ENCODE measurements at places on chromosomes 5 and 9.
A peak's percentile ranks its signal among the peaks of the same experiment; 100 is the strongest.

DNA sequence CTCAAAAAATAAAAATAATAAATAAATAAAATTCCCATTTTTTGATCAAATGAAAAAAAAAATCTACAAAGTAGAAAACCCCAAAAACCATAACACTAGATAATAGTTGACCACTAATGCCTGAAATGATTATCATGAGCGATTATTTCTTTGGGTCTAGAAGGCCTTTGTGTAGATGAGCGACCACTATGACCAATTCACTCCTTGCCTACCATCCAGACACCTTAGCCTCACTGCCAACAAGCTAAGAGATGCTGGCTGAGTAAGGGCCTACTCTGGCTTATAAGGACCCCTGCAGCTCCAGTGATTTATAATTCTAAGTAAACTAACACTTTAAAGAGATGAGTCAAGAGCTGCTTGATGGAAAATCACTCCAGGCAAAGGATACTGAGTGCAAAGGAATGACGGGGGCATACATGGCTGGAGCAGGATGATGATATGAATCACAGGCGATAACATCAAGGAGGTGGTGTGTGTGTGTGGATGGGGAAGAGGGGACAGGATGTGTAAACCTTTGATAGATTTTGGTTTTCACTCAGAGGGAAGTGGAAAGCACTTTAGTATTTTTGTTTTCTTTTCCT is 4.8 kb upstream of the F2RL1 start:
- DNase-seq: no peak

DNA sequence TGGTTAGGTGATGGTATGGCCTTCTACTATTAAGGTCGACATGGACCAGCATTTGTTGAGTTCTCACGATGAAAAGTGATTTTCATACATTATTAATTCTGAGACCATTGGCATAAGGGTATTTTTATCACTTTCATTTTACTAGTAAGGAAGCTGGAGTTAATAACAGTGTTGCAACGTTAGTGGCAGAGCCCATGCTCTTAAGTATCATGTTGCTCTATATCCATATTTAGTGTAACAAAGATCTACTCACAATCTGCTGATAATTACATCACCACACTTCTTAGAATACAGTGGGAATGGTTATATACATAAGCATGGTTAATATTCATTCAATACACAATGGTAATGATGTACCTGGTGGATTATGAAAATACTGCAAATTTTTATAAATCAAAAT is 81.9 kb downstream of the PRR16 start:
- DNase-seq: no peak

GRCh38 chr9:123157221-123157620 is 111.2 kb downstream of the STRBP start:
- DNase-seq: no peak

DNA sequence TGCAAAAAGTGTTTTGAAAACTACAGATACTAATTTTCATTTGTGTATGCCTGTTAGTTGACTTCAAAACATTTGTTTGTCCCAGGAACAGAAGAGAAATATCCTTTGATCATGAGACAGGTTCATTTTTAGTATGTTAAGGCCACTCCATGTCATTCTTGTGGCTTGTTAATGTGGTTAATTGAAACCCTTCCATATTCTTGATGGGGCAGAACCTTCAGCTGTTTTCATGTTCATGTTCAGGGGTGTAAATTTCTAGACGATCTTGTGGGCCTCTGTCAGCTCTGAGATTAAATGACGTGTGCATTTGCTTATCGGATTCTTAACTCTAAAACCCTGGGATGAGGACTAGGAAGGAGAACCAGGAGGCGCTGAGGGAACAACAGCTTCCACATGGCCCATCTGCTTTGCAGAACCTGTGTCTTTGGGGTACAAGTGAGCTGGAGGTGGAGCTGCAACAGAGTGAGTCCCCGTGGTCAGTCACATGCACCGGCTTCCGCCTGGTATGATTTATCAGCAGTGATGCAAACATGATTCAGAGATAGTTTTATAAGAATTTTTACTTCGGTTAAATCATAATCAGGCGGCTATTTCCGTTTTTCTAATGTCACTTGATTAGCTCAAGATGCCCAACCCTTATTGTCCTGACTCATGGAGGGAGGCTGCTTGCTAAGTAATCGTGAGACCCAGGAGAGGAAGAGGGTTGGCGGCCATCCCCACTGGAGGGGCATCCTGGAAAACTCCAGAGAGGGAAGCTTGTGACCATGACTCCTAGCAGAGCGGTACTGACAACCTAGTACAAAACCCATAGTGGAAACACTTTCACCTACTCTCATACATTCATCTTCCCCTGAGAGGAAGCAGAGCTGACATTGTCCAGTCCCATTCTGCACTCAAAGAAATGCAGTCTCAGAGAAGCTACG is 138.4 kb downstream of the C9orf152 start:
- no peak for DNase-seq

GRCh38 chr5:139835656-139836055 is 40.0 kb downstream of the PSD2 start:
- DNase-seq: no peak

DNA sequence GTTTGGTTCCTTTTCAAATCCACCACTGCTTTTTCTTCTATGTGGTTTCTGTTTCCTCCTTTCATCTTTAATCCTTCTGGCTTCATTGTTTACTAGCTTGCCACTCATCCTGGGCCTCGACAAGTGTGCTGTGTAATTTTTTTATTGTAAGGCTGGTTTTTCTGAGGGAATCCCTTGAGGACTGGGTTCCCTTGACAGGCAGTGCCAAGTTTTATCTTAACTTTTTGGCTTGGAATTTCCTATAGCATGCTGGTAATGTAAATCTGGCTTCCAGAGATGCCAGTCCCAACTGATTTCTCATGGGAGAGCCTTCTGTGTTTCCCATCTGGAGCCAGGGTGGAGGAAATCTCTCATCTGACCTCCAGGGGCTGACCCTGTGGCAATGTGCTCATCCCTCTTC is 184.7 kb downstream of the ROR2 start:
- DNase-seq: no peak

DNA sequence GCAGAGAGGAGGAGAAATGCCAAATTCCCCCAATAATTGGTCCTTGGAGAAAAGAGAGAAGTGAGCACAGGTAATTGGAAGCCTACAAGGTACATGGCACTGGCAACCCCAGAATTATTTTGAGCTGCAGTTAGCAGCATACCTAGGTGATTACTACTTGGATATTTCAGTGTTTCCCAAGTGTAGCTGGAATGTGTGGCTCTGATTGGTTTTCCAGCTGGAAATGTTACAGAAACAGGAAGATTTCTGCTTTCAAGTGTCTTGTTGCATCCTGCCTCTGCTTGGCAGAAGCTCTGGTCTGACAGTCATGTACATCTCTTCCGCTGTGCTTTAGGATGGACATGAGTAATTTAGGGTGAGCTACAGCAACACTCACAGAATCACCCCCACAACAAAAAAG is 262.1 kb downstream of the ENC1 start:
- DNase-seq: no peak

DNA sequence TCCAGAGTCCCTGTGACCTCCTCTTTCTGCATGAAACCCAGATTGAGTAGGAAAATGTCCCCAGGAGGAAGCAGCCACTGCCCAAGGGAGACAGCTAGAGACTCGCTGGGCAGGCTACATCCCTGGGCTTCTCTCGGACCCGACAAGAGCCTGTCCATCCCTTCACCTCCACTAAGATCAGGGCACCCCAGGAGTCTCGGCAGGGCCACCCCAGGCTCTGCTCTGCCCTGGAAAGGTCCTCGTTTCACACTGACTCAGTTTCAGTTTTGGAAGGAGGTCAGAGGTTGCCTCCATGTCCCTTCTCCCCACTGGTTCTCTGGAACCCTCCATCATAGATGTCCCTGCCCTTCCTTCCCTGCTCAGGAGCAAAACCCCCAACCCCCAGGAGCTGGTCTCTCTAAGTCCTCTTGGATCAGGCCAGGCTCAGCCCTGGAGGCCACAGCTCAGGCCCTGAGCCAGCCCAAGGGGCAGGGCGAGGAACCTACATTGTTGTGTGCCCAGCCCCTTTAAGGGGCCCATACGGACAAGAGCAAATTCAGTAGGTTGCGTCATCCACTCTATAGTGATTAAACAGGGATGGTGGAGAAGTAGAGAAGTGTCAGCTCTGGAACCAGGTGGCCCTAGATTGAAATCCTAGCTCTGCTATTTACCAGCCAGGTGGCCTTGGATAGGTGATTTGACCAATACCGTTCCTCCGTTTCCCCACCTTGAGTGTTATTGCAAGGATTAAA is 37.4 kb downstream of the C9orf50 start:
- no peak for DNase-seq

- DNase-seq: no peak
Measured at GRCh38 chr5:9604416-9604815, 25.7 kb downstream of the TAS2R1 start.

- no peak for DNase-seq
Measured at GRCh38 chr5:106522296-106522695, 1148.4 kb downstream of the EFNA5 start.

DNA sequence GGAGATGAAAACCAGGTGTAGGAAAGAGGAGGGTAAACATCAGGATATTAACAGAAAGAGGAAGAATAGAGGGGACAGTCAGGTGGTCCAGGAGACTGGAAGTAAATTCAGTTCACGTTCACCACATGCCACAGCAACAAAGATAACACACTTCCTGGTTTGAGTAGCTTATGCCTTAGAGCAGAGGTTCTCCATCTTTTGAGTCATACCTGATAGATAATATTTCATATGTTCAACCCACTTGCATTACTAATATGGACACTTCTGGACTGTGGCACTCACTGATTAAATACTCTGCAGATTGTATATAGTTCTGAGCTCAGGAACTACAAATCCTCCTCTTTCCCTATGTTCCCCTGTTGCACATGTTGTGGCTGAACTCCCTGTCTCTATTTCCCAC is 179.9 kb upstream of the NR3C1 start:
- peak; percentile 25 for DNase-seq

DNA sequence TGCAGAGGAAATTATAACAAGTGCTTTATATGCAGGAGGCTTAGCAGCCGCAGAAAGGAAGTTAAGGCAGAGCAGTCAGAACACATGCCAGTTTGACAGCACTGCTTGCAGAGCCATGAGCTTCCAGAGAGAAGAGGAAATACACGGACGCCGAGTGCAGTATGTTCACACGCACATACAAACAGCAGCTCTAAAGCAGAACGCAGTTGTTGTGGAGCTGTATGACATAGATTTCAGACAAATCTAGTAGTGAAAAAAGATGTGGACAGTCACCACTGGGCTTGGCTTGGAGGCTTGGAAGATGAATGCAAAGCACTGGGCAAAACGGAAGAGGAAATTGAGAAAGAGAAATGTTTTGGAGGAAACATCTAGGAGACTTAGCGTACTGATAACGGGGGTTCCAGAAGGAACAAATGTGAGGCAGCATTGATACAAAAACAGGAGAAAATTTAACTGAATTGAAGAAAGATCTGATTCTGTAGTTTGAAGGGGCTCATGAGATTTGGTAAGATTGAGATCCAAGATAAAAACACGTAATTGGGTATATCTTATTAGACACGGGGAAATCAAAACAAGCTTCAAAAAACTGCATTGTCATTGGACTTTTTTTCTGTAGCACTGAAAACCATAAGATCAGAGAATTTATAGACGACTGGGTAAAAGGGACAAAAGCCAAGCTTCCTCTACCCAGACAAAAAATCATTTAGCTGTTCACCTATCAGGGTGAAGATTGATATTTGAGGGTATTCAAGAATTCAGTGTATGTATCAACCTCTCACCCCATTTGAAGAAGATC is 19.6 kb upstream of the ROPN1L start:
- no peak for DNase-seq

DNA sequence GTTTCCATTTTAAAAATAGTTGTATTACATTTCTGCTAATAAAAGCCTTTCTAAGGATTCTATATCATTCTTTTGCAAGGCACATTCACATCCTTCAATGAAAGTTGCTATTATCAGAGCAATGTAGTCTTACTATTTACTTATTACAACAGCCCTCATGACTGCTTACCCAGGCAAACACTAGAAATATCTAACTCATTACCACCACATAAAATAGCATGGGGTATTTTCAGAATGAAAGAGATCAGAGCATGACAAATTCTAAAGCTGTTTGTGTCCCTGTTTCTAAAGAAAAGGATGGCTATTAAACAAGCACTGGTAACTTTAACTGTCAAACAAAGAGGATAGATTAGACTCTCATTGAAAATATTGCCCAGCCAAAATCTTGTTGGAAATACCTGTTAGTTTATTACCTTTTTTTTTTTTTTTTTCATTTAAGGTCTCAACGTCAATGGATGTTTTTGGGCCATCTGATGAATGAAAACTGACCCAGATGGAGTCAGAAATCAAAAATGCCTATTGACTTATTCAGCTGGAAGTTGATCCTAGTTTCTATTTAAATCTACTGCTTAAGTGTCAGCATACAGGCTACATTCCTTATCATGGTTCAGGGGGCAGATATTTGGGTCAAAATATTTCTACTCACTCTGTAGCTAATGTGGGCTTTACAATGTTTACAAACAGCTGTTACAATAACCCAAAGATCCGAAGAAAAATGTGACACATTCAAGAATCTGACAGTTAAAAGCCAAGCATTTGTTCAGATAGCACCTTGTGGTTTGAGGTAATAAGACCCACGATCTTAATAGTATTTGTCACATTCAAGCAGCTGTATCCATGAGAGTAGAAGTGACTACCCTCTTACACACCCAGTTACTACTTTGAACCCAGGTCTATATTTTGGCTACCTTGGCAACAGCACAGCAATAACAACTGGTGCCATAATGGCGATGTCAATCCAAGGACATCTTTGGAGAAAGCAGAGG is 554.8 kb upstream of the MEF2C start:
- DNase-seq: no peak

DNA sequence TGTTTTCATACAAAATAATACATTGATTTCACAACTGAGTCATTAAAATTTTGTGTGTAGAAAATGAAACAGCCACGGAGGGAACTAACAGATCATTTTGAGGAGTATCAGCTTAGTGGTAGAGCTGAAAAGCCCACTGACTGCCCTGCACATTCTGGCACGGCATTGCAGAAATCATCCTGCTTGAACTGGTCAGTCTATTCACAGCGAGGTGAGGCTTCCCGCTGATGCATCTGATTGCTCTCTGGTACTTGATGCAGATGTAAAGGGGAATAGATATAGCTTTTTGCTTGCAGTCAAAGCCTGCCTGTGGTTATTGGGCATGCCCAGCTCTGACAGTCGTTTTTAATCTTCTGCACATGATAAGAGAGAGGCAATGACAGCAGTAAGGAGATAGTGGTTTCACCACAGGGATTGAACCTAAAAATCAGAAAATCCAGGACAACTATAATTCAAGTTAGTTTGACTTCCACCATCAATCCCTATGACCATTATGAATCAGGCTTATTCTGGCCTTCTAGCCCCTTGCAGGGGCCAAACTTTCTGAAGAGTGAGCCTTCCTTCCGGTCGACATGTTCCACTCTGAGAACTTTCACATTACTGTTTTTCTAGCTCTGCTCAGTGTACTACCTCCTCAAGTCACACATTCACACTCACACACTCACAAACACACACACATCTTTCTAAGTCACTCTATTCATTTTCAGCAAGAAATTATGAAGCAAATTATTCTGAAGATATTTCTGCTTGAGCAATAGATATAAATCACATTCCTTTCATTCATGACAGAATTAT is 782.8 kb upstream of the NUDT12 start:
- no peak for DNase-seq

DNA sequence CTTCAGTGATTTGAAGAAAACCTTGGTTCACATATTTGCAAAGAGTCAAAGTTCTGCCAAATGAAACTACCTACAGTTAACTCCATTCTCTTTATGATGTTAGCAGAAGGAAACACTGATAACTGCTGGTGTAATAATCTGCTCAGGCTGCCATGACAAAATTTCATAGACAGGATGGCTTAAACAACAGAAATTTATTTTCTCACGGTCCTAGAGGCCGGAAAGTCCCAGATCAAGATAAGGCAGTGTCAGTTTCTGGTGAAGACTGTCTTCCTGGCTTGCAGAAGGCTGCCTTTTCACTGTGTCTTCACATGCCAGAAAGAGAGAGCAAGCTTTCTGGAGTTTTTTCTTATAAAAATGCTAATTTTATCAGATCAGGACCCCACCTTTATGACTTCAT is 102.4 kb upstream of the PARP8 start:
- peak; percentile 3 for DNase-seq
